ENCODE measurements at places on chromosomes 6 and 20.

DNA sequence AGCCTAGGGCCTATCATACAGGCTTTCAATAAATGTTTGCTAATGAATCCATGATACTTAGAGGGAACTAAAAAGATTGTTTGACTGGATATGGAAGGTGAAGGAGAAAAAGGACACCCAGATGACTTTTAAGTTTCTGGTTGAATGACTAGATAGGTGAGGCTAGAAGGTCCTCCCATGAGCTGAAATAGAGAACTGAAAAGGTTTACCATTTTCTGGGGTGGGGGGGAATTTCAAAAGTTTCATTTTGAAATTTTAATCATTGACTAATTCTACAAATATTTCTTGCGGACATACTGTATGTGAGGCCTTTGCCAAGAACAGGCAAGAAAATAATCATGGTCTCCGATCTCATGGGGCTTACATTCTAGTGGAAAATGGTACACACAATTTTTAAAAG lies 17.9 kb upstream of the ZBTB2 start:
- DNase-seq: no peak

DNA sequence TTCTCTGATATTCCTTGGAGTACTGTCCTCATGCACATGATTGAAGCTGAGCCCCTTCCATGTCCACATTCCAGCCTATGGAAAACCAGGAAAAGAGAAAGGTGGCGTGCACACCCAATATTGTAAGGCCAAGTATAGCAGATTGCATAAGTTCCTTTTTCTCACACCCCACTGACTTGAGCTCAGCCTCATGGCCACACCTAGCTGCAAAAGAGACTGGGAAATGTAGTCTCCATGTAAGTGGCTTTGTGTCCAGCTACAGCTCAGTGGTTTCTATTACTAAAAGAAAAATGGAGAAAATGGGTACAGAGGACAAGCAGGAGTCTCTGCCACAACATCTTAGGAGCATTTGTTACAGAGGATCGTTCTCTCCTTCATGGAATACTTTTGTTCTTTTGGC lies 10.8 kb upstream of the UST start:
- no peak for DNase-seq

DNA sequence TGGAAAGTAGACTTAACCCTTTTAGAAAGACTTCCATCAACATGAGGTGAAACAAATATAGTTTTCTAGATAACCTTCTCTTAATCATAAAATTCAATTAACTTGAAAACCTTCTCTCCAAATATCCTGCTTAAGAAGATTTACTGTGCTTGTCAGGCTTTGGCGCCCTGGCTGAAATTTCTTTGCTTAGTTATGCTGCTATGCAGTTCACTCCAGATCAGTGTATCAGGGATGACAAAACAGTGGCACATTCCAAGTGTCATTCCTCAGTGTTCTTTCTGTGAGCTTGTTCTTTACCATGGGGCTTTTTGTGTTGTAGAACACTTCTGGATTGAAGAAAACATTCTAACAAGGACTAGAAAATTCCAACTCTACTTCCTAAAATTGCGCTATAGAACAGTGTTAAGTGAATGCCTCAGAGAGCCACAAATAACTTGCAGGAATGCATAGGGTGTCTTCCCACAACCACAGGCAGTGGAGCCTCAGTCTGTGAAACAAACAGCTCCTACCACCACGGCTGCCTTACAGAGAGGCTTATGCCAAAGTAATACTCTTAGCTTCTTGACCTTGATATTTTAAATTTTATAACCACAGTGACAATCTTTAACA lies 443.6 kb downstream of the CDC5L start:
- no peak for DNase-seq

- DNase-seq: no peak
These were observed 58.3 kb upstream of the TMEM181 start for GRCh38 chr6:158501360-158502262.

DNA sequence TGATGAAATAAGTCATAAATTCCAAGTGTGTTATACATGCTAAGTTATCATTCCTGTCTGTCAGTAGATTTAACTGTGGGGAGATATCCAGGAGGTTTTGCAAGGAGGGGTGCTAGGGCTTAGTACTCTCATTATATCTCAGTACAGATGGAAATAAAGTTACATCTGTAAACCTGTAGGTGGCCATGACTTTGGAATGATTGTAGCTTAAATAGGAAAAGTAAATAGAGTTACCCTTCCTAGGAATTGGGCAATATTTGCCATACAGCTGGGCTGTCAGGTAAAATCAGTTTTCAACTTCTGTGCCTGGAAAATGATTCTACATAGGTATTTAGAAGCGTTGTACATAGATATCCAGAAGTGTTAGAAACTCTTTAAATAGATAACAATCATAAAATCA lies 19.8 kb upstream of the TGM3 start:
- DNase-seq: no peak

Measured in stimulated activated CD4-positive, alpha-beta T cell treated with anti-CD3 and anti-CD28 coated beads, Interleukin-4, amount 100 ng/mL, for 24 hours (primary cell).